ENCODE measurements at places on chromosomes 13 and 19. TPM values are rescaled to one million over a fixed set of nuclear protein-coding genes. Genes with fewer than 3 reads are reported as not detected.

The KCNRG gene
- 2.1 TPM for total RNA-seq

The FOXA3 gene
- total RNA-seq: not detected

The ZNF177 gene
- 4.2 TPM for total RNA-seq

The SOX21 gene
- total RNA-seq: not detected

The ZNF761 gene
- total RNA-seq: 4.2 TPM

The DACT3 gene
- total RNA-seq: 7.3 TPM

The LIG1 gene
- 14.6 TPM for total RNA-seq

The SLC7A9 gene
- 1.0 TPM for total RNA-seq

The C5AR1 gene
- total RNA-seq: 1.0 TPM

The SPTBN4 gene
- 0.52 TPM for total RNA-seq

The LRP3 gene
- 19.3 TPM for total RNA-seq

All from skeletal muscle tissue (tissue), 5 donors.